ENCODE measurements at places on chromosomes 16 and 17.

- no peak for DNase-seq
These were observed 571 bp downstream of the TIMP2 start for GRCh38 chr17:78924481-78925151.

- DNase-seq = no peak
These were observed 822.5 kb downstream of the KCNJ18 start for GRCh38 chr17:22514767-22515320.

GRCh38 chr17:13560935-13561334, 40.8 kb downstream of the HS3ST3A1 start:
- DNase-seq = no peak

DNA sequence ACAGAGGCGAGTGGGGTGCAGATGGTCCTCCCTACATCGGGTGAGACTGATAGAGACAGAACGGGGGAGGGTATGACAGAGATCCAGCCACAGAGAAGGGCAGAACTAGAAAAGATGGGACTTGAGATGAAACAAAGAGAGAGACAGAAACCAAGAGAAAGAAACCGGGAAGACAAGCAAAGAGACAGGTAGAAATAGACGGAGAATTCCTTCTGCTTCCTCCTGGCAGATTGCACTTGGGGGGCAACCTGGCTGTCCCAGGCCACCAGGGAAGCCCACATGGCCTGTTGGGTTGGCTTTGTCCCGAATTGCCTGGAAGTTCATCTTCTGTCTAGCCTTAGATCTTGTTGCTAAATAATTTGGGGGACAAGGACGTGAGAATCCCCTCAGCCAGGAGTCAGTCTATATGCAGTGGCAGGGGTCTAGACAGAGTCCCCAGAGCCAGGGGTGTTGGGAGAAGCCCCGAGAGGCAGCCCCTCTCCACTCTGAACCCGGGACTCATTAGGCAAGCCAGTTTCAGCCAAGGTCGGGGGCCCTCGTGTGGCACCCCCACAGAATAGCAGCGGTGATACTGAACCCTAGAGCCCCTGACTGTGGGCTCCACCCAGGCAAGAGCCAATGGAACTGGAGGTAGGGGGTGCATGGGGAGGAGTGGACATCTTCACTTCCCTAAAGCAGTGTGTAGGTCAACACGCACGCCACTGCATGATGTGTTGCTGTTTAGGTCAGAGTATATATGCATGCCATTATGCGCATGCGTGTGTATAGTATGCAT, 627 bp upstream of the TSPOAP1 start:
- DNase-seq = peak; percentile 67

- DNase-seq = no peak
These were observed 1.9 kb upstream of the CBLN1 start for GRCh38 chr16:49283376-49284049.

DNA sequence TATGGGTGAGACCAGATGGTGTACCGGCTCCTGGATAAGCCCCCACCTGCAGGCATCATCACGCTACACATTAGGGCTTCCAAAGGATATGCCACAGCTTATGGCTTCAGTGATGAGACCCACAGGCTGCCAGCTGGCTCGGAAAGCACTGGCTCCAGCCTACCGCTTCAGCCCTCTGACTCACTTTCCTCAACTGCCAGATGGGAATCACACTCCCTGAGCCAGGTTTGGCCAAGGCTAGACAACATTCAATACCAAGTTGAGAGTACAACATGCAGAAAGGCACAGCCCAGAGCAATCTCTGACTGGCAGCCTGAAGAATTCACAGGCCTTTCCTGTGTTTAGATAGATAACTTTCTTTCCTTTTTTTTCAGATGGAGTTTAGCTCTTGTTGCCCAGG, 10.3 kb downstream of the CENPV start:
- DNase-seq = no peak

- DNase-seq = no peak
These were observed 31.8 kb upstream of the MAF start for GRCh38 chr16:79632289-79632688.
